Hepatocyte (in vitro differentiated cells): ENCODE measurements at places on chromosomes 1 and 21. TPM values are rescaled to one million over a fixed set of nuclear protein-coding genes. Genes with fewer than 3 reads are reported as not detected.

- H3K4me1 ChIP-seq: peaks cover 13% of the 10 kb centered on the region
- no peak overlapping the region for H3K4me3 ChIP-seq
- no peak overlapping the region for H3K27ac ChIP-seq
- DNase-seq: no peak
Measured at GRCh38 chr1:169724168-169724567, 9.7 kb downstream of the SELE start.

- no peaks in the 10 kb centered on the region for H3K27me3 ChIP-seq
- DNase-seq: no peak
- H3K4me3 ChIP-seq: no peak overlapping the region
- H3K27ac ChIP-seq: no peak overlapping the region
- peaks cover 54% of the 10 kb centered on the region for H3K4me1 ChIP-seq
Measured at GRCh38 chr1:224881762-224882211, 47.7 kb upstream of the DNAH14 start.

DNA sequence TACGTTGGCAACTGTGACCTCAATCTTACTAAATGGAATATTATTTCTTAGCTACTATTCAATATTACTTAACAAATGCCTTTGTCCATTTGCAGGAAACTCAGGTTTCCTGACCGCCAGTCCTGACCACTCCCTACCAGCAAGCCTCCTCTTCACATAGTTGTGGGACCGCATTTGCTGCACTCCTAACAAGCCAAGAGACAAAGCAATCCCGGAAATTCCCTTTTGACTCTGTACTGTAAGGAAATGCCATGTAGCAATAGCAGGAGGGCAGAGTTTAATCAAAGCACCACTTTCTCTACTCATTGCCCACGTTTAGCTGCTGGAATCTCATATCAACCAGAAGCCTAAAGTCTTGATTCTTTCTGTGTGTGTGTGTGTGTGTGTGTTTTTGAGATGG, 28.1 kb upstream of the ACBD6 start:
- peak; percentile 43 for DNase-seq
- H3K4me3 ChIP-seq: no peak overlapping the region
- no peaks in the 10 kb centered on the region for H3K36me3 ChIP-seq
- no peaks in the 10 kb centered on the region for H3K27me3 ChIP-seq

KCNE2 gene
- total RNA-seq: 2.9 and 4.9 TPM in 2 replicates

UBE2U gene
- total RNA-seq: not detected in 2 replicates
